ENCODE measurements at places on chromosomes 5 and 9.

DNA sequence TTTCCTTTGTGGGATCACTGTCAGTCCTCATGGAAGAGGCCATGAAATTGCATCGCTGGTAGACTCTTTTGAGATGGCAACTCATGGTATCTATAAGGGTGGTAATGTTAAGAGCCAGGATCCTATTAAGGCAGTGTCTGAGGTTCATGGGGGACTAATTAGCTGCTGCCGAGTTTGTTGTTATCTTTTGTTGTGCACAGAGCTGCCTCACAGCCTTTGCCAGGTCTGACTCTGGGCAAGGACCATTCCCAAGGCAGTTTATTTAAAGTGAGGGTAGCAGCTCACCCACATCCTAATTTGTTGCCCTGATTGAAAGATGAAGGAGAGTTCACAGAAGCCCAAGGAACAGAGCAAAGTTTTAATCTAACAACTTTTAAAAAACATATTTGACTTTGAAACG, 7.9 kb downstream of the SMARCA2 start:
- no peak for DNase-seq

DNA sequence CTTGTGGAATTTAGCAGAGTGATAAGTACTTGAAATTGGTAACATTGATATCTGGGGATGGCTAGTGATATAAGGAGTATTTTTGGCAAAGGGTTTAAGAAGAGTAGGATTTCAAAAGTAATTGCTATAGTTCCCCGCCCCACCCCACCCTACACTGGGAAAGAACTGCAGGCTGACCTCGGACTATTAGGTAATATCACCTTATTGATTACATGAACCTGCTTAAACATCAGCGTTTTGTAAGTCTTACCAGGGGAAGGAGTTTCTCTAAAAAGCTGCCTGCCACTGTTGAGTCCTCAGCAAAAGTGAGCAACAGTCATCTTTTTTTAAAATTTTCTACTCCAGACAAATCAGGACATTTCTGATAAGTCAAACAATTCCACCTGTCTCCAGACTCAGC, 337.3 kb downstream of the DTWD2 start:
- no peak for DNase-seq

- peak; percentile 86 for DNase-seq
These were observed 3.0 kb downstream of the N4BP3 start for GRCh38 chr5:178116143-178116885.

GRCh38 chr9:137240318-137240840, 708 bp upstream of the TUBB4B start:
- peak; percentile 95 for DNase-seq

DNA sequence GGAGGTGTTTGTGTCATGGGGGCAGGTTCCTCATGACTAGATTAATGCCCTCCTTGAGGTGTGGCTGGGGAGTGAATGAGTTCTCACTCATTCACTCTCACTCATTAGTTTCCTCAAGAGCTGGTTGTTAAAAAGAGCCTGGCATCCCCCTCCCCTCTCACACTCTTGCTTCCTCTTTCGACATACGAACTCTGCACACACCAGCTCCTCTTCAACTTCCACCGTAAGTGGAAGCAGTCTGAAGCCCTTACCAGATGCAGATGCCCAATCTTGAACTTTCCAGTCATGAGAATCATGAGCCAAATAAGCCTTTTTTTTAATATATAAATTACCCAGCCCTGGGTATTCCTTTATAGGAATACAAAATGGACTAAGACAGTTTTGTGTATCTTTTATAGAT, 82.5 kb downstream of the SPRY4 start:
- DNase-seq: no peak

- DNase-seq: peak; percentile 88
These were observed 12.1 kb downstream of the NOTCH1 start for GRCh38 chr9:136533775-136534157.

DNA sequence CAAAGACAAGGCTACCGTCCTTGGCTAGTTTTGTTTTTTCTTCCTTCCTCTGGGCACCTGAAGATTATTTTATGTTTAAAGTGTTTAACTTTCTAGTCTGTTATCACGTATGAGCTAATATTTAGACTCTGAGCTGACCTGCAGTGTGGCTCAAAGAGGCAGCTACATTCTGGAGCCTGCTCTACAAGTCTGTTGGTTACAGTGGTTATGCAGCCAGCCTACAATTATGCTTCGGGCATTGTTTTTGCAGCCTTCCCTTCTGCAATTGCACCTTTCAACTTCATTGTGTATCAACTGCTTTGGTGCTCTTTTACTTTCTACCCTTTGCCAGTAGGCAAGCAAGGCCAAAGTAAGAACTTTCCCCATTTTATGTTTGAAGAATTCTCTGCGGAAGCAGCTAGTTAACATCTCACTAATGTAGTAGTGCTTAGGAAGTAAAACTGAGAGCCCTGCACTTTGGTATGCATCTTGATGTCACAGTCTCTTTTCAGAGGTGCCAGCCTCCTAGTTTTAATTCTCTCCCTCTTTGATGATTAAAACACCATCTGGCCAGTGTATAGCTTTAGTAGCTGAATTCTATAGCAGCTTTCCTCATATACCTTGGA, 322.1 kb downstream of the FAM170A start:
- DNase-seq: no peak

DNA sequence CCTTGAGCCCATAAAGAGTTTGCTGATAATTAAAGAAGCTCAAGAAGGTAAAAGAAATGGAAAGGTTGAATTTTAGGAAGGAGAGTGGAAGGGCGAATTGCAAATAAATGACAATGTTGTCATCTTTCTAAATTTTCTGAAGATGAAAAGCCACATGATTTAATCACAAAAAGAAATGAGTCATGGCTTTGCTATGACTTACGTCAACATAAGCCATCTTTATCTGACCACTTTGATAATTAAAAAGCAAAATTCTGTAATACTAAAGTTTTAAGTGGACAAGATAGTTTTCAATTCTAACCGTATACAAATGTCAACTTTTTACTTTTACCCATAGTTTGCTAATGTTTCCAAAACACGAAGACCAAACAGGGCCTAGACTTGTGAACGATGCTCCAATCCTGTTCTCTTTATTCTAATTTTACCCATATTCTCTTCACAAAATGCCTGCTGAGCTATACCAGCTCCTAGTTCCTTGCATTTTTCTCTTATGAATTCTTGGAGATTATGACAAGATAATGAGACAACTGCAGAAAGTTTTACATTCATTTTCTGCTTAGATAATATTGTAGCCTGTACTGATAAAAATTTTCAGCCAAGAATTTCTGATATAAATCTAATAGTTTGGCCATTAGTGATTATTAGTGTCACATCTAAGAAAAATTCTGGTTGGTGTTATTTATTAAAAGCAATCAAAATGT, 21.8 kb upstream of the PRUNE2 start:
- no peak for DNase-seq

- no peak for DNase-seq
These were observed 108.5 kb downstream of the ELAVL2 start for GRCh38 chr9:23717505-23717904.

- no peak for DNase-seq
These were observed 21.9 kb downstream of the ZNF608 start for GRCh38 chr5:124724357-124725039.

- DNase-seq: no peak
These were observed 106.0 kb downstream of the ADRB2 start for GRCh38 chr5:148932355-148932935.

- DNase-seq: no peak
These were observed 8.3 kb downstream of the NANS start for GRCh38 chr9:98064623-98065392.

DNA sequence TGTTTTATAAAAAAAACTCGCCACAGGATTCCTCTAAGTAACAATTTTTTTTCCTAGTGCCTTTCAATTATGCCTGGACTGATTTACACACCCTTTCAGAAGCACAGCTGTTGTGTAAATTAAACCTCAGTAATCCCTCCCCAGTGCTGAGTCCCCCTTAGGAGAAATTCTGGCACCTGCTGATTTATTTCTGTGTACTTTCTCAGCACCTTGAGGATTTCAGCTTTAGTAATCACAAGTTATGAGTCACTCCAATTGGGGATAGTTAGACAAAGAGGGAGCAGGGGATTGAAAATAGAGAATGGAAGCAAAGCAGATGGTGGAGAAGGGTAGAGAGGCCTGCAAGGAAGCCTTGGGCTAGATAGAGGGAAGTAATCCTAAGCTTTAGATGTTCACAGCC, 171.7 kb downstream of the TTLL11 start:
- no peak for DNase-seq

GRCh38 chr9:136829981-136830885, 12.0 kb upstream of the AJM1 start:
- no peak for DNase-seq

GRCh38 chr5:89024045-89024444, 141.1 kb upstream of the MEF2C start:
- no peak for DNase-seq

DNA sequence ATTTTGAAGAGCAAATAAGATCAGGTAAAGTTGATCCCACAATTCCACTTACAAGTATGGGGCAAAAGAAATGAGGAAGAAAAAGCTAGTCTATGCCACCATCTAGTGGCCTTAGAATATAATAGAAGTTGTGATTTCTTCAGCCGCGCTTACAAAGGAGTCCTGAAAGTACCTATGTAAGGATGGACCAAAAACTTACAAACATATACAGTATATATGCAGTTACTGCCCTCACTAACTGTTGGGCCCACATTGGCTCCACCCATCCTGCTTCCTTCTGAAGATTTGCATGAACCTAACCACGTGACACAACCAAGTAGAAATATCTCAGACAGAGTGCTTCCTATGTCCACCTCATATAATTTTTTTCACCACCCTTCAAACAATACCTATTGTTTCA, 11.7 kb upstream of the OR13D1 start:
- no peak for DNase-seq

DNA sequence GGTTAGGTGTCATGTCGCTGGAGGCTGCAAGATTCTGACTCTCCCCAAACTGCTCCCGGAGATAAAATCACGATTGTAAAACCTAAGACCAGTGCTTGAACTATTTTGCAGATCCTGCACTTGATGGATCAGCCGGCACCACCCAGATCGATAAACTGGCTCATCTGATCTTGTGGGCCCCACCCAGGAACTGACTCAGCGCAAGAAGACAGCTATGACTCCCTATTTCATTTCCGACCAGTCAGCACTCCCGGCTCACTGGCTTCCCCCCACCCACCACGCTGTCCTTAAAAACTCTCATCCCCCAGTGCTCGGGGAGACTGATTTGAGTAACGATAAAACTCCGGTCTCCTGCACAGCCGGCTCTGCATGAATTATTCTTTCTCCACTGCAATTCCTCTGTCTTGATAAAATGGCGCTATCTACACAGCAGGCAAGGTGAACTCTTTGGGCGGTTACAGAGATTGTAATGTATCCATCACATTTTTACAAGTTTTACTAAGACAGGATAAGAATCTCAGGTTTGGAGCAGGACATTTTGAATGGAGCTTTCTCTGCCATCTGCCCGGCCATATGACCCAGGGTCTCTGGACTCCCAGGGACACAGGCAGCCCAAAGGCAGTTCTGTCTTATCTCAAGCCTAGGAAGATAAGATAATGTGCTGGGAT, 10.6 kb upstream of the PPP1R26 start:
- DNase-seq: no peak

DNA sequence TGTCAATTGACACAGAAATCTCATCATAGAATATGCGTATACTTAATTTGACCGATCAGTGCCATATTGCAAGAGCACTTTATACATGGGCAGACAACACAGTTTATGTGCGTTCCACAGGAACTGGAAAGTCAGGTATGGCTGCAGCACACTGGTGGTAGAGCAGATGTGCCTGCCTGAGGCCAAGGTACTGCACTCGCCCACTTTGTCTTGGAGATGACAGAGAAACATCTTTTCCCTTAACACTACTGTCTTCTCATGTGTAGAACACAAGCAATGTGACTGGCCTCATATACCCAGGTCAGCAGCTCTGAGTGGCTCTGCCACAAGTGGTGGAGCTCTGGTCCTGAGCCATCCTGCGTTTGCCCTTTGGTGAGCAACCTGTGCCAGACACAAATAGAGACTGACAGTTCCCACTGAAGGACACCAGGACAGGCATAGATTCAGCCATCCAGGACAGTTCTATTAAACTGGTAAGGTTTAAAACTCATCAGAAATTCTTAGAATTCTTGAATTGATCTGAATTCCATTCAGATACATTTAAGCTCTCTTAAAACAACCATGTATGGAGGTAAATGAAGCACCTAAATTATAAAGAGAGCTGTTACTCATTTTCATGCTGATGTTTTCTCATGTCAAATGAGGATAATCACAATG, 21.0 kb upstream of the PPP2CA start:
- DNase-seq: no peak

- no peak for DNase-seq
These were observed 13.1 kb downstream of the TMOD1 start for GRCh38 chr9:97514531-97514930.

DNA sequence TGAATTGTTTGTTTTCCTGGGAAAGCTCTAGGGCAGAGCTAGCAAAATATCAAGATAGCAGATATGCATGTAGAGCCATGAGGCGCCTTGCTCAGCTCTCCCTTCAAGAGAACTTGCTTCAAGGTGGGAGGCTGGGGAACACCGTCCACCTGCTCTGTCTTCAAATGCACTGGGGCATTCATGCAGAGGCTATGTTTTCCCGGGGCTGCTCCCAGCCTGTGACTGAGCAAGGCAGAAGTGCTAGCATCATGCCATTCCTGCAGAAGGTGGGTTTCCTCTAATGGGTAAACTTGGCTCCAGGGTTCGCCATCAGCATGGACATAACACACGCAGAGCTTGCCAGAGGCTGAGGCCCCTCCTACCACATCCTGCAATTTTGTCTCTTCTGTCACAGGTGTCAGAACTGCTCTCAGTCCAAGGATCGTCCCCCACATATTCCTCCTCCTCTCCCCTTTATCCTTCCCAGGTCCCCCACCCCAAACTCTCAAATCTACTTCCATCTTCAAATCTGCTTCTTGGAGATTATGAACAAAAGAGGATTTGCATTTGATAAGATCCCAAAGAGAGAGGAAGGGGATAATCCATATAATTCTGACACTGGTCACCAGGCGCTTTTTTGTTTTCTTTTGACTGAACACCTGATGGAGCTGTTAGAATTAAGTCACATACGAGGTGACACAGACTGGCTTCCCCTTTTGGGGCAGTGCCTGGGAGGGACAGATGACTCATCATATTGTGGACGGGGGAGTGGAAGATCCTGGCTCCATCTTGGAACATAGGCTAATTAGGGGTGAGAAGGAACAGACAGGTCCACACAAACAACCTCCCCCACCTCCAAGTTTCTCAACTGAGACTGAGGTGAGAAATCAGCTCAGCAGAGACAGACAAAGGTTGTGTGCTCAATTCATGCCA, 85.0 kb upstream of the TAF11L2 start:
- DNase-seq: no peak

All from activated CD8-positive, alpha-beta memory T cell treated with anti-CD3 and anti-CD28 coated beads for 24 hours (primary cell).